Cerebellar cortex (tissue), 1 donor: ENCODE measurements at places on chromosomes 4 and X.

DNA sequence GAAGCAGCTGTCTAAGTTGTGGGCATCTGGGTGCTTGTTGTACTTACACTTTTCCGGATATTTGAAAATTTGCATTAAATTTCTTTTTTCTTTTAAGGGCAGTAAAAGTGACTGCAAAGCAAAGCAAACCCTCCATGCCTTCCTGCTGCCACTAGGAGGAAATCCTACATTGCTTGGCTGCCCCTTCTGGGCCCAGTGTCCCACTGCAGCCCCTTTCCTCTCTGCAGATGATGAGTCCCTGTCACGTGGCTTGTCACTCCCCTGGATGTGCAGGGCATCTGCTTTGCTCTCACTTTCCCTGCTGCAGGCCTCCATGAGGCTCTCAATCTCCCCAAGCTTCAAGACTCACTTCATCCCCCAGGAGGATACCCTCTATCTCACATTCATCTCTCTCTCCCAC, 12.7 kb downstream of the TSR2 start:
- DNase-seq = peak; percentile 16

DNA sequence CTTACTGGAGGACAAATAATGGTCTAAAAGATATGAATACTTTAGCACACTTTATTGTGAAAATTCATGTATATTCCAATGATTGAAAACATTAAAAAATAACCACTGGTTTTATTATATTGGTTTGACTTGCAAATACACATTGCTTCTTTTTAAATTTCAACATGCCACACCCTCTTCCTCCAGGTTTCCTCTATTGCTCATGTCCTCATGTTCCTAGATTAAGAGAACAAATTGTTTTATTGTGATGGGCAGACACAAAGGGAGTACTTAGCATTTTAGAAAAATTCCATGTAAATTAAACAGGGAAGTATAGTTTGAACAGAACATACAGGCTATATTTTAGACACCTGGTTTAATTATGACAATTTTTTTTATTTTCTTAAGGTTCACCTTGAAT, 230.6 kb upstream of the GPRIN3 start:
- no peak for DNase-seq

DNA sequence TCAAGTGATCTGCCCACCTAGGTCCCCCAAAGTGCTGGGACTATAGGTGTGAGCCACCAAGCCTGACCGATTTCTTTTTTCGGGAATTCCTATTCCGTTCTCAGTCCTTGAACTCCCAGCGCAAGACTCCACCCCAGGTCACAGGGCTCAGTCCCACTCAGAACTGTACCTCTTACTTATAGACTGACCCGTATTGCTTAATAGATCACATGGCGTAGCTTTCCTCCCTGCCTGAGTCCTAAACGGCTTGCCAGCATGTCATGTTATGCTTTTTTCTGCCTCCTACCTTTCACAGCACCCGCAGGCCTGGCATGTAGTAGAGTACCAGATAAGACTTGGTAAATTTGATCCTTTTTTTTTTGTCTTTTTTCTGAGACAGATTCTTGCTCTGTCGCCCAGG, 22.4 kb downstream of the SAT1 start:
- no peak for DNase-seq

- DNase-seq = no peak
Measured at GRCh38 chr4:82268826-82269193, 105.0 kb downstream of the HNRNPD start.

GRCh38 chr4:59339631-59340030, 1860.5 kb upstream of the ADGRL3 start:
- no peak for DNase-seq

GRCh38 chrX:20906571-20906970, 467.6 kb upstream of the CNKSR2 start:
- no peak for DNase-seq

DNA sequence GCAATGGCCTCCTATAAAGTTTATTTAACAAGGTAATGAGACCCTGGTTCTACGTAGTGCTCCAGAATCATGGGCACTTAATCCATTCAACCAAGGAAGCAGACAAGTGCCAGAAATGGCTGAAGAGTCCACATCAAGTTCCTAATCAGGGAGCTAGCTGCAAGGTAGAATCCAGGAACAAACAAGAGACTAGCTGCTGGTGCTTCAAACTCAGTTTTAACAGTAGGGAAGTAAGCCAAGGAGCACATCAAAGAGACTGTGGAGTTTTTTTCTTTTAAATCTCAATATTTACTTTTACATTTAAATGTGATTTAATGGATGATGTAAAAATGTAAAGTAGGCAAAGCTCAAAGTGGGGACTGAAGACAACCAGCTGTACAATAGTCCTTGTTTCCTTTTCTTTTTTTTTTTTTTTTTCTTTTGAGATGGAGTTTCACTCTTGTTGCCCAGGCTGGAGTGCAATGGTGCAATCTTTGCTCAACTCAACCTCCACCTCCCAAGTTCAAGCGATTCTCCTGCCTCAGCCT, 630.4 kb downstream of the CCSER1 start:
- DNase-seq = no peak
